GM12891 (cell line): ENCODE measurements at places on chromosomes 12 and 14.

DNA sequence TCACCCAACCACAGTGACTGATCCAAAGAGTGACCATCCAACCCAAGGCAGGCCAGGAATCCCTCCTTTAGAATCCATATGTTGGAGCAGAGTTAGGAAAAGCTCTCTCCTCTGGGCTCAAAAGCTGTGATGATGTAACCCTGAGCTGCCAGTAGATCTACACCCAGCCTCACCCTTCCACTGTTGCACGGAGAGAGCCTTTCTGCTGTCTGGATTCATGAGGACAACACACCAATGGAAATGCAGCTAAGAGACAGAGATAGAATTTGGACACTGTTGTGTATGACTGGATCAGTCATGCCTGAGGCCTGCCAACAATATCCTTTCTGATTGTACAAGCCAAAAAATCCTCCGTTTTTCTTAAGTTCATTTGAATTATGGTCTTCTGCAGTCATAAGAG lies 4.4 kb upstream of the OR6J1 start:
- DNase-seq = no peak

- no peak for DNase-seq
These were observed 123.5 kb downstream of the PTPRR start for GRCh38 chr12:70796989-70797388.

GRCh38 chr12:106015646-106016045 lies 123.1 kb downstream of the NUAK1 start:
- DNase-seq = no peak

- DNase-seq = no peak
These were observed 580.2 kb downstream of the MED13L start for GRCh38 chr12:115697340-115697739.

DNA sequence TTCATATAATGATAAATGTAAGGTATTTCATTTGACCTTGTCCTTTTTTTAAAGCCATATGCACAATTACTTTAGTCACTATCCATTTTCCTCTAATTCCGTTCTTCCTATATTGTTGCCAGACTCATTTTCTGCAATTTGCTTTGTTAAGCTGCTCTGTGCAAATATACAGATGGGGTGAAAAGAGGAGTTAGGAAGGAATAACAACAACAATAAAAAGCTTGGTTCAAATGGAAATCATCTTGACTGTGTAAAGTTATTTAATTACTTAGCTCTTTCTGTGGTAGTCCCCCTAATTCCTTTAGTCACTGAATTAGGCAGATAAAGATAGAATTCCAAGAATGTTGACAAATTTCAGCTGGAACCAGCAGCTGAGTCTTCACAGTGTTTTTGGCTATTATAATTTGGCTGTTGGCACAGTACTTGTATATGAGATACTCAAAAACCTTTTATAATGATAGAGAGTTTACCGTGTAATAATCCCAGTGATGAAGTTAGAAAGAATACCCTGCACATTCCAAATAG lies 838.0 kb downstream of the RPS29 start:
- no peak for DNase-seq

GRCh38 chr12:45732936-45733335 lies 3.4 kb downstream of the ARID2 start:
- DNase-seq = no peak

- no peak for DNase-seq
These were observed 157.0 kb upstream of the RMST start for GRCh38 chr12:97305651-97306050.

GRCh38 chr12:24561882-24562770 lies 386.8 kb downstream of the BCAT1 start:
- peak; percentile 24 for DNase-seq

DNA sequence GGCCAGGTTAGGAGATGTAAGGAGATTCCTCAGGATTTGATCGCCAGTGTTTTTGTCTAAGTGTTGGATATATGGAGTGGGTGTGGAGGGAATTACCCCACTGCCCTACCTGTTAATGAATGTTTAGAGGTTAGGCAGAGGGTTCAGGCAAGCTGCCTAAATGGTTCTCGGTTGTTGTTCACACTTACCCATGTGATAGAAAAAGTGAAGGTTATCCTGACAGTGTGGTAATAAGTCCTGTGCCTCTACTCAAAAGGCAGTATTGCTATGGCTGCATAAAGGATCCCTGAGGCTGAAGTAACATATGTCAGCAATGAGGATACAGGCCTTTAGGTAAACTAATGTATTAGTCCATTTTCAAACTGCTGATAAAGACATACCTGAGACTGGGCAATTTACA lies 112.0 kb downstream of the GPHN start:
- DNase-seq = no peak

DNA sequence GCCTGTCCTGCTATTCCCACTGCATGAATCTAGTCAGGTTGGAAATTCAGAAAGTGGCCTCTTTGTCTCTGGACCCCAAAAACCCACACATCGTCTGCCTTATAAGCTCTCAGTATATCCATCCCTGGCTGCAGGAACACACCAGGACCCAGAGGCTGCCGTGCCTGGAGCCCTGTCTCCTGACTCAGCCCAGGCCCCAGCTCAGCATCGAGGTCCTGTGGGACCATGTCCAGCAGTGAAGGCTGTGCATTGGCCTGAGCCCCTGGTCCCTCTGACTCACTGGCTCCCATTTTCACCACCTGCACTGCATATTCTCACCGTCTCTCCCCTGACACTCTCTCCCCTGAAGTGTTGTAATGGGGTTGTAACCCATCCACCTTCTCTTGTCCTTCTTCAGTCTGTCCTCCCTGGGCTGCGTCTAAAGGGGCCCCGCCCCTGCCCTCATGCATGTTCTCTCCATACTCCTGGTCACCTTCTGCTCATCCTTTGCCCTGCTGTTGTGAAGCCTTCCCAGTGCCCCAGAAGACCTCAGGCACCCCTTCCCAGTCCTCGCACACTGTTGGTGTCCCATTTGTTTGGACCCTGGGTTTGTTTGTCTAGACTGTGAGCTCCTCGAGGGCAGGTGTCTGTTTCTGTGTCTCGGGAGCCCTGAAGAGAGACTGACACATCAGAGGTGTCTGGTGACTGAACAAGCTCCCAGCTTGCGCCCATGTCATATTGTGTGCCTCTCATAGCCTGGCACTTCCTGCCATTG lies 43.8 kb downstream of the EVL start:
- no peak for DNase-seq

- no peak for DNase-seq
These were observed 993.3 kb upstream of the TMEM132C start for GRCh38 chr12:127273626-127274025.

GRCh38 chr12:113506867-113507266 lies 35.2 kb upstream of the LHX5 start:
- DNase-seq = no peak

GRCh38 chr12:131163189-131163738 lies 209.6 kb downstream of the ADGRD1 start:
- DNase-seq = no peak

DNA sequence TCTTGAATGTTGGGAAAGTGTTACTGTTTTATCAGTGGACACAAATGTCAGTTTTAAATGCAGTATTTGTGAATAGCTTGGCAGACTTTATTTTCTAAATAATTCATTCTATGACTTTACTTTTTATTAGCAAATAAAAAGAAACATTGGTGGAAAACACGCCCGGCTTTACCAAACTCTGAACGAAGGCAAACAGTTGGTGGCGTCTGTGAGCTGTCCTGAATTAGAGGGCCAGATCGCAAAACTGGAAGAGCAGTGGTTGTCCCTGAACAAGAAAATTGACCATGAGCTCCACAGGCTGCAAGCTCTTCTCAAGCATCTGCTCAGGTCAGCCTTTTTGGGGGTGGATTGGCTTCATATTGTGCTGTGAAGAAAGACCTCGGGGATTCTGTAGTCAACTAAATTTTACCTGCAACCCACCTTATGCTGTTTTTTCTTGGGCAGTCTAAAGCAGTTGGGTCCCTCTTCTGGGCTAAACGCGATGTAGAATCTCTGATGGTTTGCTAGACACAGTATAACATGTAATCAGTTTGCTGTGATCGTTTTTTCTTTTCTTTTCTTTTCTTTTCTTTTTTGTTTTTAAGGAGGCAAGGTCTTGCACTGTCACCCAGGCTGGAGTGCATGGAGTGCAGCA lies 156.4 kb downstream of the ESR2 start:
- no peak for DNase-seq

GRCh38 chr12:84913129-84913515 lies 523 bp upstream of the SLC6A15 start:
- DNase-seq = no peak

DNA sequence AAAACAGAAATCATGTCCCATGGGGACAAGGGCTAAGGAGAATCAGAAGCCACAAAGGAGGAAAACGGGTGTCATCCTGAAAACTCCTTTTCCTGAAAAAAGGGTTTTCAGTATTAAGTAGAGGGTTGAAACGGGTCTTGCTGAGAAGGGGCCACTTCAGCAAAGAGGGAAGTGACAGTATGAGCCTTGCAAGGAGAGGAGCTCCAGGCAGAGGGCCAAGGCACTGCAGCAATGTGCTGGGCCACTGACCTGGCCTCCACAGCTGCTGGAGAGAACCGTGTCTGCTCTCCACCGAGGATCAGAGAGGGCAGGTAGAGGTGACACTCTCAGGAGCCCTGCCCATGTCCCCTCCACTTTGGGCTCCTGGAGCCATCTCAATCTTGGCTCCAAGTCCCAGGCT lies 103.3 kb downstream of the NCOR2 start:
- DNase-seq = no peak

- DNase-seq = no peak
These were observed 191.7 kb upstream of the FRMD6 start for GRCh38 chr14:51460011-51460410.

- DNase-seq = no peak
These were observed 802 bp downstream of the SUSD6 start for GRCh38 chr14:69612014-69612782.

DNA sequence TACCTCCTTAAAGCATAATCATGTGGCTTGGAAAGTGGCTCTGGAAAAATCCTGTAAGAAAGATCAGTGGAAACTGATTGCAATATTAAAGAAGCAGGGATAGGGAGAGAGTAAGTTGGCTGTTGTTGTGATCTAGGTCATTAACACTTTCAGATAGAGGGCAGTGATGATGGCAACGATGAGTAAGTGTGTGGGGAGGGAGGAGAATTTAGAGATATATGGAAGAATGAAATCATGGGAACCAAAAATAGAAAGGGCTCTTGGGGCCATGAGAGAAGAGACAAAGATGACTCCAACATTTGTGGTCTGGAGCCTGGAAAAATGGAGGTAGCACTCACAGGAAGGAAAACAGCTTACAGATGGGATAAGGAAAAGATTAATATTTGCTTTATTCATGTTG lies 23.3 kb downstream of the SNRPF start:
- DNase-seq = no peak

GRCh38 chr12:47868552-47869031 lies 36.2 kb downstream of the VDR start:
- DNase-seq = no peak

DNA sequence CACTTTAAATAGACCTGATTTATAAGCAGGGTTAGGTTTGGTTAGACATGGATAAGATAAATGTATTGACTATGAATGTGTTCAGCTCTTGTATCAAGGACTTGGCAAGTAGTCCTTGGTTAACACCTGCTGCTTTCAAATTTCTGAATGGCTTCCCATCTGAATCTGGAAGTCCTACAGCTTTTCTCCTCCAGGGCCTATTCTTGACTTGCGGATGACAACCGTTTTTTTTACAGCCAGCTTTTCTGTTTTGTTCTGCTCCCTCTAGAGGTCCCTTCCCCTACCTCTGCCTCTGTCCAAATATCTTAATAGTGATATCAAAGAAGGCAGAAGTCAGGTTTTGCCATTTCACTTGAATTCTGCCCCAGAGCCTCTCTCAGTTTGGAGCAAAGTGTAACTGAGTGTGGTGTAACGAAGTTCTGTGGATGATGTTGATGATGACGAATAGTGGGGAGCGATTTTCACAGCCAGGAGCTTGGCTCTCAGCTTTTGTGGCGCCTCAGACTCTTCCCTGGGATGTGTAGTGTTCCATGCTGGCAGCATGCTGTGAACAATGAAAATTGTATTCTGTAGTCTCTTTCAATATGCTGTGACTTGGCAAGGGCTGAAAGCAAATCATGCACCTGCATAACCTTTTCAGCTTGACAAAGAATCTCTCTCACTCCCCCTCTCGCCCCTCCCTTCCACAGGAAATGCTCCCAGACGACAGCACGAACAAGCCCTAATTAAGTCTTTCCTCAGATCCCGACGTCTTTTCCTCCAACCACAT lies 5.0 kb upstream of the SLC4A8 start:
- no peak for DNase-seq

- DNase-seq = no peak
These were observed 179.1 kb upstream of the OTX2 start for GRCh38 chr14:56989359-56989758.

DNA sequence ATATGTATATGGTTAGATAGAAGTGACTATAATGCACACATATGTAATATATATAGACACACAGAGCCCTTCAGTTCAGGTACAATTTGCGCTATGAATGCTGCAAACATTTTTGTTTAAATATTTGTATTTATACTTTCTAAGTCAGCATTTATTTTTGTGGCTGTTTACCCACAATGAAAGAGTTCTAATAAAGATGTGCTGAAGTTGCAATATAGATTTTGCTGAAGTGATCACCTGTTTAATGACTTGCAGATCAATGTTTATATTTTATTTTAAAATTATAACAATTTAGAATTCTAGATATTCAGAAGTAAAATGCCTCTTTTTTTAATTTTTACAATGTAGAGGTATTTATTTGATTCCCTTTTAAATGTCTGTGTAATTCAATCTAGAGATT lies 3.5 kb downstream of the FOXG1 start:
- DNase-seq = no peak

- no peak for DNase-seq
These were observed 51.0 kb downstream of the LMNTD1 start for GRCh38 chr12:25502118-25502517.
